Karpas-422 (cell line): ENCODE measurements at places on chromosomes 16 and 17.

- H3K4me3 ChIP-seq: no peak overlapping the region
- no peaks in the 10 kb centered on the region for H3K36me3 ChIP-seq
- H3K27ac ChIP-seq: no peak overlapping the region
- DNase-seq: no peak
- H3K27me3 ChIP-seq: no peaks in the 10 kb centered on the region
Measured at GRCh38 chr16:17294856-17295255, 175.9 kb downstream of the XYLT1 start.

GRCh38 chr17:34113089-34113488 is 142.0 kb upstream of the CCL2 start:
- no peak for DNase-seq
- H3K4me3 ChIP-seq: no peak overlapping the region
- H3K27ac ChIP-seq: no peak overlapping the region
- H3K36me3 ChIP-seq: no peaks in the 10 kb centered on the region
- no peaks in the 10 kb centered on the region for H3K4me1 ChIP-seq

- H3K4me3 ChIP-seq: no peak overlapping the region
- no peaks in the 10 kb centered on the region for H3K36me3 ChIP-seq
- no peaks in the 10 kb centered on the region for H3K4me1 ChIP-seq
- H3K27me3 ChIP-seq: no peaks in the 10 kb centered on the region
- no peak overlapping the region for H3K27ac ChIP-seq
Measured at GRCh38 chr17:15943971-15944758, 765 bp upstream of the ADORA2B start.

GRCh38 chr16:73545755-73546154 is 497.8 kb upstream of the ZFHX3 start:
- H3K4me1 ChIP-seq: no peaks in the 10 kb centered on the region
- no peak overlapping the region for H3K27ac ChIP-seq
- no peak overlapping the region for H3K4me3 ChIP-seq
- no peaks in the 10 kb centered on the region for H3K27me3 ChIP-seq
- no peak for DNase-seq
- H3K36me3 ChIP-seq: no peaks in the 10 kb centered on the region

DNA sequence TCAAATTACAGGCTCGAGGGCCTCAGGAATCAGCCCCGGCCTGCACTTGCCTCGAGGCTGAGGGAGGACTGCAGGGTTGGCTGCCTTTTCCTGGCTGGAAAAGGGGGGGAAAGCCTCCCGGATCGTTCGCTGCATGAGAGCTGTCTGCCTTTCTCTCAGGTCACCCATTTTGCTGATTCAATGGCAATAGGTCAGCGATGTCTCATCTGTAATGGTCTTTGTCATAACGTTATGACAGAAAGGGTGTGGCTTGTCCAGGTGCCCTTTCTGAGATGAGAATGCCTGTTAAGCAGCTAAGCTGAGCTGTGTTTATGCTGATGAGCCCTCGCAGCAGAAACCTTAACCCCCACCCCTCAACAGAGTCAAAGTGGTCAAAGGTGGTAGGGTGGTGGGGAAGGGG is 81.8 kb downstream of the AKAP1 start:
- H3K4me3 ChIP-seq: no peak overlapping the region
- H3K27ac ChIP-seq: no peak overlapping the region
- no peak for DNase-seq
- H3K4me1 ChIP-seq: peaks cover 5% of the 10 kb centered on the region; the same call in 1 of the 2 replicates
- 0 out of 2 replicates have a peak, but pooled peaks cover 5% of the 10 kb centered on the region for H3K27me3 ChIP-seq
- no peaks in the 10 kb centered on the region for H3K36me3 ChIP-seq

DNA sequence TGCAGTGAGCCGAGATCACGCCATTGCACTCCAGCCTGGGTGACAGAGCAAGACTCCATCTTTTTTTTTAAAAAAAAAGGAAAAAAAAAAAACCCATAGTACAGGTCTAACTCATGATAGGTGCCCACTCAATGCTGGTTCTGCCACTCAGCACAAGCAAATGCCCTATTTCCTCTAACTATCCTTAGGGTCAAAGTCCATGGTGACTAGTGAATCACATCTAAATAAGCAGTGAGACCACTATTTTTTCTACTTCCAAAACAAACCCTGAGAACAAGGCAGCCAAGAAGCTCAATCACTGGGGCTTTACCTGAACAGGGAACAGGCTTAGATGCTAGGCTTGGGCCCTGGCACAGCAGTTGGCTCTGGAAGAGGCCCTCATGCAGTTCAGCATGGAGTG is 3.4 kb downstream of the BLTP2 start:
- H3K27ac ChIP-seq: no peak overlapping the region
- no peaks in the 10 kb centered on the region for H3K27me3 ChIP-seq
- peaks cover 21% of the 10 kb centered on the region for H3K4me1 ChIP-seq
- H3K4me3 ChIP-seq: no peak overlapping the region

- no peaks in the 10 kb centered on the region for H3K36me3 ChIP-seq
- no peaks in the 10 kb centered on the region for H3K27me3 ChIP-seq
- DNase-seq: no peak
- H3K4me1 ChIP-seq: no peaks in the 10 kb centered on the region
- H3K4me3 ChIP-seq: no peak overlapping the region
Measured at GRCh38 chr17:33127706-33128105, 136.1 kb downstream of the SPACA3 start.

GRCh38 chr17:5675625-5676421 is 91.5 kb upstream of the NLRP1 start:
- no peak overlapping the region for H3K4me3 ChIP-seq
- 0 out of 2 replicates have a peak, but pooled peaks cover 4% of the 10 kb centered on the region for H3K27me3 ChIP-seq
- no peak overlapping the region for H3K27ac ChIP-seq
- H3K36me3 ChIP-seq: no peaks in the 10 kb centered on the region
- DNase-seq: no peak
- H3K4me1 ChIP-seq: peaks cover 4% of the 10 kb centered on the region; the same call in 1 of the 2 replicates

DNA sequence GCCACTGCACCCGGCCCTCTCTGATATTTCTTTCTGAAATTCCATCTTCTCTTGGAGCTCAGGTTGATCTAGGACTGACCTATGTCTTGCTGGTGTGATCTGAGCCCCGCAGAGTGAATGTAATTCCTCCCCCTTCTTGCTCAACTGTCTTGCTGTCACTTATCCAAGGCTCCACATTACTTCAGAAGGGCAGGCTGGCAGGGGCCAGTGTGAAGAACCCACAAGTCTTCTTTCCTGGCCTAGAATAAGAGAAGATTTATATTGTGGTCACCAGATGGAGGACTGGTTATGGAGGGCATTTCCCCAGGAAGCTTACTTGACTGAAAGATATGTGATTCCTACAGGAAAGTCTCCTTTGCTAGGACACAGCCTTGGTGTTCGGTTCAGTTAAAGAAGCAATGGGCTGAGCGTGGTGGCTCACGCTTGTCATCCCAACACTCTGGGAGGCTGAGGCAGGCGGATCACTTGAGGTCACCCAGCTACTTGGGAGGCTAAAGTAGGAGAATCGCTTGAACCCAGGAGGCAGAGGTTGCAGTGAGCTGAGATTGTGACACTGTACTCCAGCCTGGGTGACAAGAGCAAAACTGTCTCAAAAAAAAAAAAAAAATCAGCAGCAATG is 13.4 kb downstream of the ITGAL start:
- no peaks in the 10 kb centered on the region for H3K27me3 ChIP-seq
- H3K4me1 ChIP-seq: no peaks in the 10 kb centered on the region
- no peak overlapping the region for H3K27ac ChIP-seq

- H3K36me3 ChIP-seq: no peaks in the 10 kb centered on the region
- no peaks in the 10 kb centered on the region; the same call in 1 of the 2 replicates for H3K27me3 ChIP-seq
- H3K27ac ChIP-seq: no peak overlapping the region
Measured at GRCh38 chr17:72171703-72172667, 51.2 kb downstream of the SOX9 start.

DNA sequence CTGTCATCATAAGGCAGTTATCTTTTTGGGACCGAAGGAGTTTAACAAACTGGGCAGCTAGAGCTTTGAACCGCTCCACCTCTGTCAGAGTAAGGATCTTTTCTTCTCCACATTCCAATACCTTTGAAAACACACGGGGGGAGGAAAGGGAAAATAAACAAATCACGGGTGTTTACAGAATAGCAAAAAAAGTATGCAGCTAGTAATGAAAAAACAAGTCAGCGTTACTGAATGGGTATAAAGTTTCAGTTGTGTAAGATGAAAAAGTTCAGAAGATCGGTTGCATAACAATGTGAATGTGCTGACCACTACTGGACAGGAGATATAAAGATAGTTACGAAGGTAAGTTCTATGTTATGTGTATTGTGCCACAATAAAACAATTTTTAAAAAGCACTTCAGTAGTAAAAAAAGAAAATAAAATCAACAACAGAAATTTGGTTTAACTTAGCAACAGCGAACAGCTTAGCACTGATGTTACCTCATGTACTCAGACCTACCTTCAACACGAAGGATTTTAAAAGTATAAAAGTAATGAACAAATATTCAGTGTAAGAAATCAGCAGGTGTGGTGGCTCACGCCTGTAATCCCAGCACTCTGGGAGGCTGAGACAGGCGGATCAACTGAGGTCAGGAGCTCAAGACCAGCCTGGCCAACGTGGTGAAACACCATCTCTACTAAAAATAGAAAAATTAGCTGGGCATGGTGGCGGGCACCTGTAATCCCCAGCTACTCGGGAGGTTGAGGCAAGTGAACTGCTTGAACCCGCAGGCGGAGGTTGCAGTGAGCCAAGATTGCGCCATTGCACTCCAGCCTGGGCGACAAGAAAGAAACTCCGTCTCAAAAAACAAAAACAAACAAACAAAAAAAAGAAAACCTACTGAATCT is 34.3 kb downstream of the MARF1 start:
- no peak for DNase-seq
- no peaks in the 10 kb centered on the region for H3K4me1 ChIP-seq
- H3K36me3 ChIP-seq: peaks cover 50% of the 10 kb centered on the region
- no peak overlapping the region for H3K27ac ChIP-seq
- H3K4me3 ChIP-seq: no peak overlapping the region

DNA sequence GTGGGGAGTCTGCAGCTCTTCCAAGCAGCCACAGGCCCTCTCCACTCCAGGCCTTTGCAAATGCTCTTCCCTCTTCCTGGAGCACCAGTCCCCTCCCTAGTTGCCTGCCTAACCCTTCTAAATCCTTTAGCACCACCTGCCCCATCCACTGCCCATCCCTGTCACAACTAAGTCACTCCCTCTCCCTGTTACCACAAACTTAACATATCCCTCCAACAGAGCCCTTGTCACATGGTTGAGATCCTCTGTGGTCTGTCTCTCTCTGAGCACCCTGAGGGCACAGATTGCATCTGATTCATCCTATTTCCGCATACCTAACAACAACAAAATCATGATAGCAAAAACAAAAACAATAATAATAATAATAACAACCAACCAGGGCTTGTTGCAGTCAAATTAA is 11.0 kb upstream of the BEAN1 start:
- no peaks in the 10 kb centered on the region for H3K4me1 ChIP-seq
- no peaks in the 10 kb centered on the region for H3K36me3 ChIP-seq
- H3K27me3 ChIP-seq: 0 out of 2 replicates have a peak, but pooled peaks cover 4% of the 10 kb centered on the region
- no peak for DNase-seq
- H3K4me3 ChIP-seq: no peak overlapping the region

GRCh38 chr16:12148120-12148519 is 171.6 kb downstream of the SNX29 start:
- no peak overlapping the region for H3K27ac ChIP-seq
- no peaks in the 10 kb centered on the region for H3K27me3 ChIP-seq
- H3K4me3 ChIP-seq: no peak overlapping the region
- peaks cover 25% of the 10 kb centered on the region for H3K4me1 ChIP-seq
- no peaks in the 10 kb centered on the region for H3K36me3 ChIP-seq
- DNase-seq: no peak

- no peak for DNase-seq
- peak overlapping the region; percentile 99 for H3K27ac ChIP-seq
- H3K4me1 ChIP-seq: peaks cover 59% of the 10 kb centered on the region
- H3K4me3 ChIP-seq: no peak overlapping the region
Measured at GRCh38 chr17:31320791-31321190, 631 bp downstream of the EVI2A start.

GRCh38 chr17:21003007-21003621 is 39.7 kb downstream of the USP22 start:
- peaks cover 52% of the 10 kb centered on the region for H3K36me3 ChIP-seq
- no peak overlapping the region for H3K27ac ChIP-seq
- DNase-seq: no peak
- no peaks in the 10 kb centered on the region for H3K4me1 ChIP-seq
- H3K4me3 ChIP-seq: no peak overlapping the region
- no peaks in the 10 kb centered on the region for H3K27me3 ChIP-seq

DNA sequence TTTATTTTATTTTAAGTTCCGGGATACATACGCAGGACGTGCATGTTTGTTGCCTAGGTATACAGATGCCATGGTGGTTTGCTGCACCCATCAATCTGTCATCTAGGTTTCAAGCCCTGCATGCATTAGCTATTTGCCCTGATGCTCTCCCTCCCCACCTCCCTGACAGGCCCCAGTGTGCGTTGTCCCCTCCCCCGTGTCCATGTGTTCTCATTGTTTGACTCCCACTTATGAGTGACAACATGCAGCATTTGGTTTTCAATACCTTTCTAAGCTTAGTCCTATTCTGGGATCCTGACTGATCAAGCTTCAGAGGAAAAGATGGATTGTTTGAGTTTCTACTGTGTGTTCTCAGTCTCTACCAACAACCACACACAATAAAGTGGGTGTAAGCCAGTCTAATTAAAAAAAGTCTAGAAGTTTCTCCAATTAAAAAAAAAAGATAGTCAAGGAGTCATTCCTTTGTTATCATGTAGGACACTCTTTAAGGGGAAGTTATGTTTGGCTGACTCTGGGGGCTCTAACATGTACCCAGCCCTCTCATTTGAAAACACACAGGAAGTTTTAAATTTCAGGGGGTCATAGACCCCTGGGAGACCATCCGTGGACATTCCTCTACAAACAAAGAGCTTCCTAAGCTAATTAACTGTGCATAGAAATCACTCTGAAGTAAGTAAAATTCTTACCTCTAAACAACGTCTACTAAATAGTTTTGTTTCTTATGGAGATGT is 66.3 kb upstream of the ADAMTS18 start:
- no peaks in the 10 kb centered on the region for H3K4me1 ChIP-seq
- H3K27ac ChIP-seq: no peak overlapping the region
- no peaks in the 10 kb centered on the region for H3K36me3 ChIP-seq
- H3K27me3 ChIP-seq: no peaks in the 10 kb centered on the region
- no peak overlapping the region for H3K4me3 ChIP-seq
